ENCODE measurements at places on chromosomes 11 and 22.

DNA sequence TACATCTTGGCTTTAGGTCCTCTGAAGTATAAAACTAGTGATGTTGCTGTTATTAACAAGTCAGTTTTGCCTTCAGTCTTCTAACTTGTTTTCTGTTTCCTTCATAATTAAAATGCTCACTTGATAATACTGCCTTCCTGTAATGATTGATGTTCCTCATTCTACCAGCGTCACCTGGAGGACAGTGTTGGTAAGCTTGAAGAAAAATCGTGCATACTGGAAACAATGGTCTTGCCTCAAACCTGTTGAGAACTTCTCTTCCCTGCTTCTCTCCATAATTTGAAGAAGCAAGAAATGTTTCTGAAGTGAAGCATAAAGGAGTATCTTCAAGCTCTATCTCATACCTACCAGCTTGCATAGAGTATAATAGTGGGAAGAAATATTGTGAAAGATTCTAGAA lies 3.0 kb downstream of the YWHAH start:
- no peak for DNase-seq

- no peak for DNase-seq
Measured at GRCh38 chr11:719214-720016, 13.4 kb downstream of the EPS8L2 start.

- DNase-seq, result no peak
Measured at GRCh38 chr11:64826578-64827450, 16.5 kb upstream of the MEN1 start.

DNA sequence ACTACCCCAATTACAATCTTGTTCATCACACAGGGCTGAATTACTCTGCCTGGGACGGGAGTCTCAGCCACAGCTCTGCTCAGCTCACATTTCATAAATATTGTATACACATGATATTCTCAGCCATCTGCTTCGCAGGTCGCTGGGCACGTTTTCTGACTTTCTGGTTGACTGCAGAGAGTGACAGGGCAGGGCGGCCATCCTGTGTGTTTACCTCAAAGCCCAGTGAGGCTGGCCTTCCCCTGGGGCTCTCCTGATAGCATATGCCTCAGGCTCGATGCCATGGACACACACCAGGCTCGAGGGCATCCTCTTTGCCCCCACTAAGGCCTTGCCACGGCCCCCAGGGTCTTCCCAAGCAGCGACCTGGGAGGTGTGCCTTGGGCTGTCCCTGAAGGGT lies 345.0 kb downstream of the CADM1 start:
- no peak for DNase-seq

- DNase-seq, result no peak
Measured at GRCh38 chr22:20408891-20409290, 14.9 kb downstream of the ZNF74 start.

DNA sequence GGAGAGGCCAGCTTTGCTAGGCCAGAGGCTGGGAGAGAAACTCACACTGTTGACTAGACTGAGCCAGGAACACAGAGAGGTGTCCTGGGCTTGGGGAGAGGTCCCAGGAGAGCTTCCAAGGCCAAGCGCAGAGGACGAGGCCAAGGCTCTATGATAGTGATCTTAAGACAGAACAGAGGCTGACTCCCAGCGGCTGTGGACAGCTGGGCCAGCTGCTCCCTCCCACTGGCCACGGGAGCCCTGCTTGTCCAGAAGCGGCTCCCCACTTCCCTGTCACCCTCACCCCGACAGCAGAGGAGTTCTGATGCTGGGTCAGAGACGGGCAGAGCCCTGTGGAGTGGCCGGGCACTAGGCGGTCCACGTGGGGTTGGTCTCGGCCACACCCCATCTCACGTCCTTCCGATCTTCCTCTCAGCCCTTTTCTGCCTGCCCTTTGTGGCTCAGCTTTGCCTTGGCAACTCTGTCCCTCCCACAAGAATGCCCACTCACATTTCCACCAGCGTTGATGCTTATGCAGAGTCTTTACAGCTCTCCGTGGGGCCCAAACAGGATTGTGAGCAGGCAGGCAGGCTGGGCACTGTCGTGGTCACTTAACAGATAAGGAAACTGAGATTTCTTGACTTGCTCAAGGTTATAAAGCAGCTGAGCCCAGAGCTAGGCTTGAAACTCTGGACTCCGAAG lies 68.2 kb downstream of the FBXO7 start:
- no peak for DNase-seq

- peak; percentile 7 for DNase-seq
Measured at GRCh38 chr11:59918987-59919589, 19.1 kb upstream of the OOSP1 start.

DNA sequence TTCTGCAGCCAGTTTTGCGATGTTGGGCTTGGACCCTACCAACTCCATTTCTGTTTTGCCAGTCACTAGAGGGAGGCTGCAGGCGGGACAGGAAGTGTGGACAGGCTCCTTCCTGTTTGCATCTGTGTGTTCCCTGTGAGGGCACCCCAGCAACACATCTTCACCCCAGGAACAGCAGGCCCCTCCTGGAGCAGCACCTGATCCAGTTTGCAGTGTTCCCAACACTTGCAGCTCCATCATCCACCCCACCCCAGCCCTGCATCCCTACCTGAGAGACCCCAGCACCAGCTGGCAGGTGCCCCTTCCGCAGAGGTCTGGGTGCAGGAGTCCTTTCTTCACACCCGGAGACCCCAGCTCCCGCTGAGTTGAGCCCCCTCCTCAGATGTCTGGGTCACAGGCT lies 7.4 kb upstream of the VSIG10L2 start:
- no peak for DNase-seq

DNA sequence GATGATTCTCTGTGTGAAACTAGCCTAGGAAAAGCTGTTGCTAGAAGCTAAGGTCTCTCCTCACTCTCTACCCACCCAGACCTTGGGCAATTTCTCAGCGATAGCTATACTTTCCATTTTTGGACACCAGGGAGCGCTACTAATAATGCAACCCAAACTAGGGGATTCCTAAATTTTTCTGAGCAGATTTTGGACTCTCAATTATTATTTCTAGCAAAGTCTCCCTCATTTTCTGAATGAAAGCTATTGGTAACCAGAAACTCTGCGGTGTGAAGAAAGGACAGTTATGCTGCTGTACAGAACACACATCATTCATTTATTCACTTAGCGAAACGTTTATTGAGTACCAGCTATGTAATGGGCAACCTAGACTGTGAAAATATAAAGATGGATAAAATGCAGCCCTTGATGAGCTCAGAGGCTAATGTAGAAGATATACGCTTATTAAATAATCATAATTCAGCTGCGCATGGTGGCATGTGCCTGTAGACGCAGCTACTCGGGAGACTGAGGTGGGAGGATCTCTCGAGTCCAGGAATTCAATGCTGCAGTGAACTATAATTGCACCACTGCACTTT lies 6.1 kb upstream of the STIM1 start:
- peak; percentile 41 for DNase-seq

GRCh38 chr11:73218106-73218829 lies at the start of gene P2RY2:
Gene P2RY2 (plus strand): TSS chr11:73218281. CDS start chr11:73234160, 15,879 bp downstream.
- DNase-seq, result no peak

- no peak for DNase-seq
Measured at GRCh38 chr11:19947537-19948114, 212.6 kb downstream of the DBX1 start.

DNA sequence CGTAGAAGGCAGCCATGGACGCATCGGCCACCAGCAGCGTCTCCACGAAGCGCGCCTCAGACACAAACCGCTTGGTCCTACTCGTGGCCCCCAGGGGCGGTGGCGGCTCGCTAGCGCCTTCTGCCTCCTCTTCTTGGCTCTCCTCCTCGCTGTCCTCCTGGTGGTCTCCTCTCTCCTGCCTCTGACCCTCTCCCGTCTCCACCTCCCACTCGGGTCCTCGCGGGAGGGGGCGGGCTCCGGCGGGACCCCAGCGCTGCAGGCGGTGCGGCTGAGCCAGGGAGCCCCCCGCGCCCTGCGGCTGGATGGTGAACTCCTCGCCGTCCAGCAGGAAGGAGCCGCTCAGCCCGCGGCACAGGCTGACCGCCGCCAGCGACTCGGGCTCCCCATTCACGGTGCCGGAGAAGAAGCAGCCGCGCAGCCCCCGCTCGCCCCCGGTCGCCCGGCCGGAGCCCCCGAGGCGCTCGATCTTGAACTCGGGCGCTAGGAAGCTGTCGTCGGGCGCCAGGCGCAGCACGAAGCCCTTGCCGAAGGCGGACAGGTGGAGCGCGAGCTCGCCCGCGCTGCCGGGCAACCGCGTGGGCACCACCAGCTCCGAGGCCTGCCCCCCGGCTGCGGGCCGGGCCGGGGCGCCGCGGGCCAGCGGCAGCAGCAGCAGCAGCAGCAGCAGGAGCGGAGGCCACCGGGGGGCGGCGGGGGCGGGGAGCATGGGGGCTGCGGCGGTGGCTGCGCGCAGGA lies 661 bp downstream of the ADAMTS8 start:
- no peak for DNase-seq

GRCh38 chr22:29457730-29458129 lies 19.3 kb downstream of the RFPL1 start:
- DNase-seq, result peak; percentile 37

- DNase-seq, result no peak
Measured at GRCh38 chr11:9530901-9531625, 42.4 kb upstream of the WEE1 start.

GRCh38 chr11:106331176-106331575 lies 253.7 kb downstream of the AASDHPPT start:
- no peak for DNase-seq

DNA sequence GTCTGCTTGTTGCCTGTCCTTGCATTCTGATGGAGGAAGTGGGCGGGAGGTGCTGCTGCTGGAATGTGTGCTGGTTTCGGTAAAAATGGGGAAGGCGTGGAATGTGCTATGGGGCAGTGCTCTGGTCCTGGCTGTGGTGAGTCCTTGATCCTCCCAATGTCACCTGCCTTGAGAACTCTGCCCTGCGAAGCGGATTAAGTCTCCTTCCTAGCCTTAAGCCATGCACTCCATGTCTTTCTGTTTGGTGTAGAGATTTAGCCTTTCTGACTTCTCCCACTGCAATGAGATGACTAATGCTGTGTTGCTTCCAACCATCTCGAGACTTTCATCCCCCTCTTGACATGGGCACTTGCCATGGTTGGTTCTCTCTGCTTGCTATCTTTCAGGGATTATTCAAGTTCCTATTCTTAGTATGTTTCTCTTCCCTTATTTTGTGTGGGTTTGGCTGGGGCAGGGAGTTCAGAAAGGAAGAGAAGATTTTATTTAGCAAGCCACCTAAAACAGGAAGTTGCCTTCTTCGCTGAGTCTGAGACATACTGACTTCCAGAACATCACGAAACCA lies 687.9 kb downstream of the NTM start:
- DNase-seq, result peak; percentile 61

GRCh38 chr11:93028960-93029522 lies 59.6 kb downstream of the MTNR1B start:
- DNase-seq, result no peak
